ENCODE measurements at places on chromosomes 2 and 18.
A peak's percentile ranks its signal among the peaks of the same experiment; 100 is the strongest.

GRCh38 chr2:189391201-189391600 is 50.1 kb upstream of the WDR75 start:
- DNase-seq, result no peak

DNA sequence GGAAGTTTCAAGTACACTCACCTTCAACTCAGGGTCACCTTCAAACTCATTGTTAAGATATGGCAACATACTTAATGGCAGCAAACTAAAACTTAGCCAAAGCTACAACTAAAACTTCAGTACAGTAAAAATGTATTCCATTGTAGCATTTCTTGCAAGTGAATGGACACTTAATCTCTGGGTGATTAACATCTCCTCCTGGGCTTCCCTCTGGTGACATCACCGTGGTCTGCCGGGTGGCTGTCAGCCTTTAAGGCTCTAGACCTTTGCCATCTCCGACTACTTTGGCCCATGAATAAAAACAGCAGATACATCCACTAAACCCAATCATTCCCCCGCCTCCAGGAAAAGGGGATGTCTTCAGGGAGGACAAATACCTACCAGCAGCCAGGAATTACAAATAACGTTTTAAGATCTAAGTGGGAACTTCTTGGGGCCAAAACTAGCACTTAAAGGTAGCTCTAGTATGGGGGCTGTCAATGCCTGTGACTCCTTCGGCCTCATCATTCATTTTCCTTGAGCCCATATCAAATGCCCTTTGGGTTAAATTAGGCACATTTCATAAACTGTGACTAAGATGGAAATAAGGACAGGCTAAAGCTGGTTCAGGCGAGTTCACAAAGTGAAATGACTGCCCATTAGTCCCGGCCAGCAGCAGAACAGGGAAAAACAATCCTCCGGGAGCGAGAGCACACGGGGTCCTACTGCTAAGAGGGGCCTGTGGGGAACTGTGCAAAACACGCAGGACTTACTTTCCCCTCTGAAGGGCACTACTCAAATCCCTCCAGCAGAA is 1.1 kb downstream of the TFCP2L1 start:
- no peak for DNase-seq

DNA sequence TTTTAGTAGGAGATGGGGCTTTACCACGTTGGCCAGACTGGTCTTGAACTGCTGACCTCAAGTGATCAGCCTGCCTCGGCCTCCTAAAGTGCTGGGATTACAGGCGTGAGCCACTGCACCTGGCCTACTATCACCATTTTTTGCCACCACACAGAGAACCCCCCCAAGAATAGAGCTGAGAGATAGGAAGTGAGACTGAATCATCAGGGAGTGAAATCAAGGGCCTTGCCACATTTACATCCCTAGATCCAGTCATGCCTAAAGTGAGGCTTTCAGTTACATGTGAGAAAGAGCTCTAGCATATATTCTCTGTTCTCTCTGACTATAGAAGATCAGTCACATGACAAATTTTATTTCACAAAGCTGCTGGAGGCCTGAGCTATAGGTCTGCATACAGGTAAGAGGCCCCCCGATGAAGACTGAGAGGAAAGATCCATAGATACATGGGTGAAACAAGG is 28.0 kb upstream of the KCMF1 start:
- DNase-seq, result no peak

DNA sequence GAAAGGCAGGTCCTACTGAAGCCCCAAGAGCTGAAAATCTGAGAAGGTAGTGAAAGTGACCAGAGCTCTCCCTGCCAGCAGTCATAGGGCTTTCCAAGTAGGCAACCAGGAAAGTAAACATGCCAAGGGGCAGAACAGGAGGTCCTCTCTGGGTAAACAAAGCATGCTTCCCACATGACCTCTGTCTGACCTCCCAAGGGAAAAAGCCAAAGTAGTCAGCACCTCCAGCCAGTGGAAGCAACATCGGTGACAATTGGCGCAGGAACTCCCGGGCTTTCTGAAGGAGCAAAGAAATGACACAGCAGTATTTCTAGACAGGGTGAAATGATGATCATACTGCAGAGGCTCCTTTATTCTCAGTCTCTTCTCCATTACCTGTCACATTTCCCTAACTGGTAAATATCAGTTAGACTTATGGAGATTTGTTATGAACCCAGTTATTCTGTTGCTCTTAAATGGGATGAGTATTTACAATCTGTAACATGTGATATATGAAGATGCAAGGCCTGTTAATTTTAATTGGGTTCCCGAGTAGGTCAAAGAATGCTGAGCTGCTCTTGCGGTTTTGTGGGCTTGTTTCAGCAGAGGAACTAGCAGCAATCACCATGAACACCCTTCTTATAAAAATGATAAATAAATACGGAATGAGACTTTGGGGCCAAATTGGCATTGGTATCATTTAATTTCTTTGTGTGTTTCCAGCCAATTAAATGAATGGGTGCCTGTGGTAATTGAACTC is 321.0 kb downstream of the RND3 start:
- no peak for DNase-seq

GRCh38 chr2:26170795-26171194 is 2.1 kb upstream of the GAREM2 start:
- no peak for DNase-seq

- DNase-seq, result no peak
These were observed 67.1 kb upstream of the POU3F3 start for GRCh38 chr2:104786821-104787220.

GRCh38 chr18:35072616-35073015 is 31.4 kb downstream of the MAPRE2 start:
- no peak for DNase-seq

- no peak for DNase-seq
These were observed 6.8 kb upstream of the TOGARAM2 start for GRCh38 chr2:28974252-28974651.

GRCh38 chr2:229153267-229153666 is 117.8 kb downstream of the PID1 start:
- DNase-seq, result no peak

- no peak for DNase-seq
These were observed 729.1 kb downstream of the BCL11A start for GRCh38 chr2:59824314-59824713.

DNA sequence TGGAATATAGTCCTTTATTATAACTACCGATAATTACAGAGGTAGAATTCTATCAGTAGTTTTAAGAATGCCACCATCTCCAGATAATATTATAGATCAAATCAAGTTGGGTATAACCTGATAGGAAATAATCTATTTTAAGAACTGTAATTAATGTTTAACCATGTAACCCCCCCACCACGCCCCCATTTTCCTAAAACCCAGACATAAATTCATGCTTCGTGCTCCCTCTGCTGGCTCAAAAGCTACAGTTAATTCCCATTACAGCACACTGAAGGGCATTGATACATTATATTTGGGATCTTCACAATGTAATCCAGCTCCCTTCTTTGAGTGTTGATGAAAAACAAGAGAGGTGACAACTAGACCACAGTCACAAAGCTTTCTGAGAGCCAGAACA is 228.0 kb upstream of the SMAD7 start:
- DNase-seq, result no peak

- DNase-seq, result no peak
These were observed 34.1 kb upstream of the GCC2 start for GRCh38 chr2:108414945-108415344.

DNA sequence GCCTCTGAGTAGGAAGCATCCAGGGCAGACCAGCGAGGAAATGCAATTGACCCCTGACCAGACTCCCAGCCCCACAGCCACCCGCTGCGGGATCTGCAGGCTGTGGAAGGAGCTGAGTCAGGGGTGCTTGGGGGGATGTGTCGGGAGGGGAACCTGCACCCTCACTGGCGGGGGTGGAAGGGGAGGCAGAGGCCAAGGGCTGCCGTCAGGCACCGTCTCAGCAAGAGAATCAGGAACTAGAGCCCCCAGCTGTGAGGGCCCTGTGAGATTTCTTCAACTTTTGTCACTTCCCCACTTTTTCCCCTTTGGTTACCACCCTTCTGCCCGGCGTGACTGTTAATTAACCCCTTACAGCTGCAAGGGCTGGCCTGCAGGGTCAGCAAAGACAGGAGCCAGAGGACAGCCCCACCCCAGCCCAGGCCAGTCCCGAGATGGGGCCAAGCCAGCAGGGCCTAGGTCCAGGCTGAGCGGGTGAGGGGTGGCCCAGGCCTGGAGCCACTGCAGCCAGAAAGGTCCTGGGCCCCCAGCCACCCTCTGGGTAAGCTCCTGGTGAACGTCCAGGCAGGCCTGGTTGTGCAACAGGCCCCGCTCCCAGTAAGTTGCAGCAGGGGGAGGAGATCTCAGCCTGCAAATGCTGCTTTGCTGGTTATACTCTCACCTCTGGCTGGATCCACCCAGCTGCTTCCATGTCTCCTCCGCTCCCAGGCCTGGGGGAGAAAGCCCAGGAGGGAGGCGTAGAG is 147.0 kb upstream of the ID2 start:
- DNase-seq, result no peak

- no peak for DNase-seq
These were observed 3.1 kb upstream of the GPR17 start for GRCh38 chr2:127642706-127643438.

GRCh38 chr2:26613241-26614215 is 27.6 kb downstream of the CIB4 start:
- peak; percentile 34 for DNase-seq

DNA sequence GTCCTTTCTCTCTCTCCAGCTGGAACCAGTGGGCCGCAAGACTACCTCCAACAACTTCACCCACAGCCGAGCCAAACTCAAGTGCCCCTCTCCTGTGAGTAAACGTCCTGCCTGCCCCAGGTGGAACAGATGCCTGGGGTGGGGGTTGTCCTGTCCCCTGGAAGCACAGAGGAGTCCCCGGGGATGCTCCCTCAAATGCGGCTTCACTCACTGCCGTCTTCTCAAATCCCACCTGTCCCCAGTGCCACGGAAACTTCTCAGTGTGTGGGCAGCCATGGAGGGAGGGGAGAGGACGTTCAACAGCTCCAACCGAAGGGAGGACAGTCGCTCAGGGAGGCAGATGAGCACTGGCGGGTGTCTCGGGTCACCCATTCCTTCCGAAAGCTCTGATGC is 110.7 kb upstream of the PPP1CB start:
- DNase-seq, result no peak

DNA sequence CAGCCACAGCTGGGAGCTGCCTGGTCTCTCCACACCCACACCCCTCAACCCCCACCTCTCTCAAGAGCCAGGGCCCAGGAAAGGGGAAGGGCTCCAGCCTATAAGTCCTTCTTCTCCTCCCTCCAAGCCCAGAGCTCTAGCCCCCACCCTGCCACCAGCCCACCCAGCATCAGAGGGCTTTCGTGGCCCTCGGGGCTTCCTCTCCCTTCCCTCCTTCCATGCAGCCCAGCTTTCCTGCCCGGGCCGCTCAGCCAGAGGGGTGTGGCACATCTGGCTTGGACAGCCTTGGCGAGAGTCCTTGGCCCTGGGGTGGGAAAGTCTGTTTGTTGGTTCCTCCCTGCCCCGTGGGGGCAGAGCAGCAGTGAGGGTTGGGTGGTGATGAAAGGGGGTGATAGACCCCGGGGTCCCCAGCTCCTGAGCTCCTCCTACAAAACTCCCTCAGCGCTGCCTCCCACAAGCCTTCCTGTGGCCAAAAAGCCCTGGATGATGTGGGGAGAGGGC is 7.0 kb downstream of the TNS1 start:
- DNase-seq, result no peak

- peak; percentile 39 for DNase-seq
These were observed 1.3 kb upstream of the TBC1D8 start for GRCh38 chr2:101152272-101153076.

GRCh38 chr2:68915393-68915792 is 37.3 kb downstream of the GKN2 start:
- DNase-seq, result no peak

DNA sequence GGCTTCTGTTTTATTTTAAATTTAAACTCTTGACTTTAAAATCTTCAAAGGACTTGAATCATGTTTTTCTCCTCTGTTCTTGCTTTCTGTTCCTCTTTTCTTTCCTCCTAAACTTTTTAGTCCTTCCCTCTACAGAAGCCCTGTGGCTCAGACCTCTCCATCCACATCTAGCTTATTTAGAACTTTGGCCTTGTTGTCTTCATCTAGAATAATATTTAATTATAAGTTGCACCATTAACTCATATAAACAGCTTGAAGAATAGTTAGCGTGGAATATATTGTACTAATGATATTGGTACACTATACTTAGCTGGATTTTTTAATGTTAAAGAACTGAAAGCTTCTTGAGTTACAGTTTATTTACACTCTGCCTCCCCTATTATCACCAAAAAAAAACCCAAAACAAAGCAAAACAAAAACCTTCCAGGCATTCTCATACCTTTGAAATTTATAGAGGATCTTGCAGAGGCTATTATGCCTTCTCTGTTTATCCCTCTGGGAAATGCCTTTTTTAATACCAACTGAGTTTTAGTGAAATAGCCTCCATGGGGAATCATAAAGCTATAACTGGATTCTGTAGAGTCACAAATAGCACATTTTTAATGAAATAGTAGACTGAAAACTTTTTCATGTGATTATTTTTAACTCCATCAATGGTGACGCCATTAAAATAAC is 9.2 kb upstream of the CCDC141 start:
- no peak for DNase-seq

- no peak for DNase-seq
These were observed 280.6 kb downstream of the ZEB2 start for GRCh38 chr2:144239306-144239705.

- DNase-seq, result no peak
These were observed 235.9 kb downstream of the KLHL29 start for GRCh38 chr2:23620841-23621341.

DNA sequence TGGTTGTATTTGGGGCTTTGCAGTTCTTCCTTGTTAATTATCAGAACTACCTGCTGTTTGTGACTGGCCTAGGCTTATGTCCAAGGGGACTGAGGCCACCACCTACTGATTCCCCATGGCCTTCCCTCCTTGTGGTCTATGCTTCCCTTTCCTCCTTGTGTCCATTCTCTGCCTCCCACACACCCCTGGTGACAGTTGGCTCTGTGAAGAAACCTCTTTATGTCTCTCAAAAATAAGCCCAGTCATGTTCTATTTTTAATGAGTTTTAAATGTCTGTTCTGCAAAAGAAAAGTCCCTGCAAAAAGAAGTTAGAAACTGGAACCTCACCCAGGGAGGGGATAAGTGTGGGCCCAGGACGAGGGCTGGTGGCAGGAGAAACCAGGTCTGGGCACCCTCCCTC is 105.0 kb downstream of the SMC6 start:
- no peak for DNase-seq

DNA sequence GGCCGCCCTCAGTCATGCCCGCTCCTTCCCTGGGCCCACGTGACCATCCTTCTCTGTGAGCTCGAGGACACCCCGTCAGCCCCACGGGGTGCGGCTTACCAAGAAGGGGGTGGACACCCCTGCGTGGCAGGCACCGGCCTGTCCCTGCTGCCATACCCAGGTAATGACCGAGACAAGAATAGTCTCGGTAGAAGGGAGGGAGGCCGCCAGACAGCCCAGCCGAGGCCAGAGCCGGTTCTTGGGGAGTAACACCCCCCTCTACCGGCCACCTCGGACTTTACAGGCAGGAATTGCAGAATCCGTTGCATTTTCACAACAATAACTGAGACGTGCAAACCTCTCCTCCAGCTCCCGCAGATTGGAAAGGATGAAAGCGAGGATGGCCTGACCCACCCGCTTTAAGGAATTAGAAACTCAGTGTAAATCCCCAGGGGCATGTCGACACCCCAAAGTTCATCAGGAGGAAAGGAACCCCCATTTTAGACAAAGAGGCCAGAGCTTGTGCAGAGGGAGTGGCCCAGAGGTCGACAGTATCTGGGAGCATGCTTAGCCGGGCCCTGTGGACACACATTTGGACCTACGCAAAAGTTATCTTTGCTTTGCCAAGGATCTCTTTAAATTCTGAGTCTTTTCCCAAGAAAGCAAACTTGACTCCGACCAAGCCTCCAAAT is 60.1 kb upstream of the GLI2 start:
- peak; percentile 3 for DNase-seq
